Right cardiac atrium (tissue), 5 donors: ENCODE measurements at places on chromosomes 16 and 17. TPM values are rescaled to one million over a fixed set of nuclear protein-coding genes. Genes with fewer than 3 reads are reported as not detected.

- no peak for DNase-seq
Observed at GRCh38 chr17:64739316-64740058, 77.4 kb upstream of the SMURF2 start.

GRCh38 chr17:10118788-10119130, 79.6 kb downstream of the GAS7 start:
- DNase-seq: no peak

KLHL10 gene
- total RNA-seq: 0.33 TPM

CRISPLD2 gene
- total RNA-seq: 69.5 TPM

AATK gene
- 8.6 TPM for total RNA-seq

GRCh38 chr16:58634265-58634802, 4.7 kb upstream of the CNOT1 start:
- no peak for DNase-seq
